H4 (cell line): ENCODE measurements at places on chromosomes 13 and 19. TPM values are rescaled to one million over a fixed set of nuclear protein-coding genes. Genes with fewer than 3 reads are reported as not detected.

The ZNF835 gene
- 0.04 TPM in 1 of 2 replicates, not detected in the other for total RNA-seq

The PALM3 gene
- 1.4 and 2.0 TPM in 2 replicates for total RNA-seq

The SULT2B1 gene
- 0.23 TPM in 1 of 2 replicates, not detected in the other for total RNA-seq

The CERS4 gene
- total RNA-seq = 12.7 and 13.9 TPM in 2 replicates

The UBE2L5 gene
- not detected in 2 replicates for total RNA-seq

The EBI3 gene
- total RNA-seq = 0.33 and 1.2 TPM in 2 replicates

The ZSCAN5B gene
- total RNA-seq = 0.04 and 0.25 TPM in 2 replicates

The DKKL1 gene
- 0.08 and 3.8 TPM in 2 replicates for total RNA-seq

The TMEM86B gene
- total RNA-seq = 0.81 TPM in 1 of 2 replicates, not detected in the other

The ZNF776 gene
- total RNA-seq = 10.7 and 23.8 TPM in 2 replicates

The MBD3L2 gene
- total RNA-seq = not detected in 2 replicates

The NCR1 gene
- 0.06 TPM in 1 of 2 replicates, not detected in the other for total RNA-seq

The IGFL1 gene
- total RNA-seq = not detected in 2 replicates

The PDE4C gene
- total RNA-seq = 0.06 TPM in 1 of 2 replicates, not detected in the other

The ERICH6B gene
- total RNA-seq = not detected in 2 replicates

The PODNL1 gene
- total RNA-seq = 2.9 and 4.9 TPM in 2 replicates

The RDH8 gene
- total RNA-seq = not detected in 2 replicates

The CEACAM3 gene
- not detected in 2 replicates for total RNA-seq

The KLF5 gene
- total RNA-seq = 7.2 and 8.5 TPM in 2 replicates

The LGALS14 gene
- not detected in 2 replicates for total RNA-seq

The R3HDM4 gene
- total RNA-seq = 20.3 and 26.8 TPM in 2 replicates

The UFM1 gene
- 35.9 and 43.7 TPM in 2 replicates for total RNA-seq

The ZNF430 gene
- 2.1 and 7.2 TPM in 2 replicates for total RNA-seq

The TMIGD2 gene
- total RNA-seq = not detected in 2 replicates

The SERPINE3 gene
- total RNA-seq = not detected in 2 replicates

The CEACAM4 gene
- not detected in 2 replicates for total RNA-seq

The NLRP12 gene
- total RNA-seq = 0.31 and 0.37 TPM in 2 replicates

The PRR22 gene
- total RNA-seq = 0.25 TPM in 1 of 2 replicates, not detected in the other

The DBP gene
- total RNA-seq = 14.0 and 34.2 TPM in 2 replicates

The ZNF568 gene
- 3.0 and 4.6 TPM in 2 replicates for total RNA-seq

The HIPK4 gene
- total RNA-seq = not detected in 2 replicates

The CD70 gene
- total RNA-seq = 0.12 TPM in 1 of 2 replicates, not detected in the other

The CRLF1 gene
- total RNA-seq = 19.4 and 35.4 TPM in 2 replicates

The CYP2A6 gene
- total RNA-seq = not detected in 2 replicates

The CD320 gene
- 210 and 214 TPM in 2 replicates for total RNA-seq

The CRX gene
- not detected in 2 replicates for total RNA-seq

The SPIB gene
- 0.10 TPM in 2 replicates for total RNA-seq

The ZNF227 gene
- 7.5 and 17.9 TPM in 2 replicates for total RNA-seq

The IGFL3 gene
- total RNA-seq = 3.3 TPM in 1 of 2 replicates, not detected in the other

The BRME1 gene
- total RNA-seq = 2.3 and 5.3 TPM in 2 replicates

The GSX1 gene
- total RNA-seq = not detected in 2 replicates

The ZNF541 gene
- total RNA-seq = not detected in 2 replicates

The NLRP11 gene
- total RNA-seq = 2.1 and 2.4 TPM in 2 replicates

The NAPSA gene
- 0.99 TPM in 1 of 2 replicates, not detected in the other for total RNA-seq

The RYR1 gene
- total RNA-seq = not detected in 2 replicates

The GAPDHS gene
- total RNA-seq = not detected in 2 replicates

The ZNF836 gene
- total RNA-seq = 3.4 and 8.4 TPM in 2 replicates

The ELSPBP1 gene
- total RNA-seq = 0.08 and 0.68 TPM in 2 replicates

The KLK12 gene
- total RNA-seq = not detected in 2 replicates

The GRIK5 gene
- 0.12 TPM in 1 of 2 replicates, not detected in the other for total RNA-seq

The LGALS4 gene
- 0.54 and 1.3 TPM in 2 replicates for total RNA-seq

The ICAM4 gene
- total RNA-seq = 0.15 TPM in 1 of 2 replicates, not detected in the other
